ENCODE measurements at places on chromosomes 5 and 9.
A peak's percentile ranks its signal among the peaks of the same experiment; 100 is the strongest.

DNA sequence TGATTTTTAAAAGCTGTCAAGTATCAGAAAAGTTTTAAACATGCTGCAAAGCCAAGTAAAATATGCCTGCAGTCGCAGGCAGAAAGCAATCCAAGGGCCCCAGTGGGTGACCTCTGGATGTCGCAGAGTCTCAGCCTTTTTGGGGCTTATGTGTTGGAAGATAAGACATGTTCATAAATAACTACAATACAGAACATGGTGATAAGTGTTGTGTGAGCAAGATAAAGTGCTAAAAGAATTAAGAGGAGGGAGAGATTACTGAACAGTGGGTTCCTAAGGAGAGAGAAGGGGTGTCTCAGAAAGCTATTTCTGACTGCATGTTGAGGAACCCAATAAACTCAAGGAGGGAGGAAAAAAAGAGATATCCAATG lies 78.9 kb upstream of the ADRB2 start:
- DNase-seq: no peak

DNA sequence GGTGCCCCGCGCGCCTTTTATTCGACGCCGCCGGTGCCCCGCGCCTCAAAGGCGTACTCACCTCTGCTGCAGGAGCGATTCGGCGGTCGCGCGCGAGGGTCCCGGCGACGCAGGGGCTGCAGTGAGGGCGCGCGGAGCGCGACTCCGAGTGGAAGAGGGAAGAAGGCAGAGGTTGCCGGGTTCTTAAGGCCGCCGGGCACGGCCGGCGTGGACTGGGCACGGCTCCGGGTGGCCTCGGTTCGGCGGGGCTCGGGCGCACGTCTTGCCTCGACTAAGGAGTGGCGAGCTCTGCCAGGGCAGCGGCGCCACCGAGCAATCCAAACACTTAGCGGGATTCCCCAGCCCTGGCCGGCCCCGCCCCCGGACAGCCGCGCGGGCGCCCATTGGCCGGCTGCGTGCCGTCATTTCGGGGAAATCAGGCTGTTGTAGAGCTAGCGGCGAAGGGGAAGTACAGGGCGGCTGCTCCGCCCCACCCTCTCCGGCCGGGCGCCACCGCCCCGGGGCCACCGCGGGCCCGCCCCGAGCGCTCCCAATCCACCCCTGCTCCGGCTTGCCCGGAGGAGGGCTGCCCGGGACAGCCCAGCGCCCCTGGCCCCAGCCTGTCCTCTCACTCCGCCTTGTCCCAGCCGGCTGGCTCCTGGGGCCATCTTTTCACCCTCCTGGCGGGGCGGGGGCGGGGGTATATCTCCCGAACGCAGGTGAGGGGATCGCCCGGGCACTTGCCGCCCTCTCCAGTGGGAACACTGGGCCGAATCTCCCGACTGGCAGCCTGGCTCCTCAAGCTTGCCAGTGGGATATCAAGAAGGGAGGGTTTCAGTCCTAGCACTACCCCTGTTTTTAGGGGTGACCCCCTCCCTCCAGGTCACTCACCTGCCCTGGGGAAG lies at the start of gene IRF1:
Gene IRF1, minus strand, starts transcription at position 290 of the 884 bp plus-strand sequence. CDS start 1,295 bp downstream, outside the sequence.
- DNase-seq: peak; percentile 98

- no peak for DNase-seq
These were observed 182.5 kb downstream of the FRMD3 start for GRCh38 chr9:83355729-83356151.

DNA sequence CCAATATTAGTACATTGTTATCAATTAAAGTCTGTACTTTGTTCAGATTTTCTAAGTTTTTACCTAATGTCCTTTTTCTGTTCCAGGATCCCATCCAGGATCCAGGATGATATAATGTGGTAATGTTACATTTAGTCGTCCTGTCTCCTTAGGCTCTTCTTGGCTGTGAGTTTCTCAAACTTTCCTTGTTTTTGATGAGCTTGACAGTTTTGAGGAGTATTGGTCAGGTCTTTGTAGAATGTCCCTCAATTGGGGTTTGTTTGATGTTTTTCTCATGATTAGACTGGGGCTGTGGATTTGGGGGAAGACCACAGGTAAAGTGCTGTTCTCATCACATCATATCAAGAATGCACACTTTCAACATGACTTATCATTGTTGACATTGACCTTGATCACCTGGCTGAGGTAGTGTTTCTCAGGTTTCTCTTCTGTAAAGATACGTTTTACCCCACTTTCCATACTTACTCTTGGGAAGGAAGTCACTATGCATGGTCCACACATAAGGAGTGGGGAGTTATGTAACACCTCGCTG lies 9.6 kb downstream of the NDFIP1 start:
- DNase-seq: no peak

- DNase-seq: no peak
These were observed 82.4 kb downstream of the CNTLN start for GRCh38 chr9:17217272-17217671.

GRCh38 chr5:146205499-146206202 lies 2.2 kb downstream of the RBM27 start:
- DNase-seq: no peak

Data from umbilical cord (tissue), 2 donors.